ENCODE measurements at places on chromosomes 5 and 9. TPM values are rescaled to one million over a fixed set of nuclear protein-coding genes. Genes with fewer than 3 reads are reported as not detected.

The NDST1 gene
- total RNA-seq, result 28.6 TPM

GRCh38 chr9:123401879-123402513 is 46.0 kb downstream of the CRB2 start:
- peak; percentile 54 for DNase-seq

The CCDC180 gene
- total RNA-seq, result 16.1 TPM

- no peak for DNase-seq
Measured at GRCh38 chr5:161333194-161333880, 213.2 kb downstream of the GABRB2 start.

DNA sequence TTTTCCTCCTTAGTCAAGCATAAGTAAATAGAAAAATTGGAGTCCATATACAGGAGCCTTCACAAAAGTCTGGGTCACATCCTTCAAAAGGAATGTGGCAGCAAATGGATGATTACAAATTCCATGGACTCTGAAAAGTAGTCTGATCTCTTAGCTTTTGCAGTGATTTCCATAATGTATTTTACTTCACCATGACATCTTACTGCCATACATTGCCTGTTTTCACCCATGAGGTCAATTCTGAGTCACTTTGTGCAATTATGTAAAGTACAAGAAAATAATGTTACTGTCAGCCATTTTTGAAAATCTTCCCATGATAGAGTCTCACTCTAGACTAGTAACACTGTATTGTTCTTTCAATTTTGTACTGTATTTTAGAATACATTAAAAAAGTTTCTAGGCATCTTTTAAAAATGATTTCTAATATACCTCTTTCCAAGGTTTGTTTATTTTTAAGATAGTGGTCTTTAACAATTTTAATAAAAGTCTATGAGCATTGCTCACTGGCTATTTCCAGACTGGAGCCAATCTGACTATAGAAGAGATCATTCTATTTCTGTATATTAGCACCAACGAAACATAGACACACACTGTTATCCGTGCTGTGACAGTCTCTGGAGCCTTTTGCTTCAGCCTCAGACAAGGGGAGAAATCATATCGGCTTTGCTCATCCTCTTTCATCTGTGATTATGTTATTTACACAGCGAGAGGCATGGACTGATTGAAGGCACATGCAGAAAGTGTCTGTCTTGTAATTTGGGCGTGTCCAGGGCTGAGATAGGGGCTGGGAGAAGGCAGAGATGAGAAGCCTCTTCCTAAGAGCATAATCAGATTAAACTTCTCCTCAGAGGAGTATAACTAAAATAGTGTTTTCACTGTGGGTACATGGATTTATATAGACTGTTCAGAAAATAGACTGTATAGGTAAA is 22.9 kb upstream of the ACTBL2 start:
- no peak for DNase-seq

- no peak for DNase-seq
Measured at GRCh38 chr9:132813115-132813771, 64.8 kb downstream of the AK8 start.

The CCL19 gene
- total RNA-seq, result 0.39 TPM

GRCh38 chr9:71179183-71179582 is 57.8 kb upstream of the TRPM3 start:
- DNase-seq, result no peak

DNA sequence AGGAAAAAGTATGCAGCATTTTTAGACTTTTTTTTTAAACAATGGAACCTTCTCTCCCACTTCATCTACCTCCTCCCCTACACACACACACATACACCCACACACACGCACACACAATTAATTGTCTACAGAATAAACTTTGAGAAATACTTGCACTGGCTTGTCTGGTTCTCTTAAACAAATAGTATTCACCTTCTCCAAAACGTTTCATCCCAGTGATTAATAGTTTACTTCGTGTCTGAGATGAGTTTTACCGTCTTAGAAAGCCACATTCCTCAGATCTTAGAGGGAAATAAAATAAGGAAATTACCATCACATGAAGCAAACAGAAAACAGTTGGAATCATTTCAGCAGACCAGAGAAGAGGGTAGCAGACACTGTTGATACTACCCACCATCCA is 570.6 kb upstream of the CLINT1 start:
- no peak for DNase-seq

GRCh38 chr9:127936347-127936852 is 1.3 kb downstream of the DPM2 start:
- DNase-seq, result no peak

The PCDHB15 gene
- total RNA-seq, result 3.6 TPM

- no peak for DNase-seq
Measured at GRCh38 chr9:77423841-77424240, 224.3 kb downstream of the GNA14 start.

GRCh38 chr9:112121633-112122032 is 53.5 kb downstream of the SUSD1 start:
- DNase-seq, result no peak

The RNF208 gene
- 0.20 TPM for total RNA-seq

DNA sequence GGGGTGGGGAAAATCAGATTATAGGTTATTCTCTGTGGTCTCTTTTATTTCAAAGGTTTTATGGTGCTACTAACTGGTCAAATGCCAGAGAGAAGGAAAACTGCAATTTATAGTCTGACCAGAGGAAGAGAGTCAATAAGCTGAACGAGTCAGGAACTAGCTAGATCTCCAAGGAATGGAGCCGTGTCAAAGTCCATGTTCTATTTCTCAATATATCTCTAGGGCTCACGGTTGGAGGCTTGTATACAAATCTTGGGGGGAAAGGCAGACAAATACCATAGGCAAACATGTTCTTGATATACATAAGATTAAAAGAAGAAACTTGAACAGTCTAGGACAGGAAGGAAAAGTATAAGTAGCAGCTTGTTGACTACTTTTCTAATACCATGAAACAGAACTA is 627.1 kb downstream of the PDE4D start:
- no peak for DNase-seq

- DNase-seq, result no peak
Measured at GRCh38 chr5:170603578-170604565, 100.1 kb downstream of the KCNIP1 start.

DNA sequence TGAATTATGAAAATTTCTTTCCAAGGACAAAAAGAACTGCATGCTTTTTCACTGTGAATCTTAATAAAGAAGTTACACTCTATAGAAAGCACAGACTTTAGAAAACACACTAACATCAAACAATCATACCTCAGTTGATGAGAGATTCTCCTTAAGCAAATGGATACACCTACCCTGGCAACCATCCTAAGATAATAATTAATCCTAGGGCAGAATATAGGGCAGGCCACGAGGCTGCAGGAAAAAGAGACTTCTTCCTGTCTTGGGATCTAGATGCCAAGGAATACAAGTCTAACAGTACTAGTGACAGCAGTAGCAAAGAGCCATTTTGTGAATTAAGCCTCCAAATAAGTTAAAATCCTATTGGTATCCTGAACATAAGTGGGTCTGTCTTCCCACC is 395.4 kb downstream of the EFNA5 start:
- no peak for DNase-seq

GRCh38 chr9:86563350-86563749 is 209.1 kb upstream of the TUT7 start:
- DNase-seq, result no peak

The DNAI1 gene
- 0.20 TPM for total RNA-seq

GRCh38 chr5:140628711-140629110 is 4.3 kb downstream of the CD14 start:
- DNase-seq, result no peak

DNA sequence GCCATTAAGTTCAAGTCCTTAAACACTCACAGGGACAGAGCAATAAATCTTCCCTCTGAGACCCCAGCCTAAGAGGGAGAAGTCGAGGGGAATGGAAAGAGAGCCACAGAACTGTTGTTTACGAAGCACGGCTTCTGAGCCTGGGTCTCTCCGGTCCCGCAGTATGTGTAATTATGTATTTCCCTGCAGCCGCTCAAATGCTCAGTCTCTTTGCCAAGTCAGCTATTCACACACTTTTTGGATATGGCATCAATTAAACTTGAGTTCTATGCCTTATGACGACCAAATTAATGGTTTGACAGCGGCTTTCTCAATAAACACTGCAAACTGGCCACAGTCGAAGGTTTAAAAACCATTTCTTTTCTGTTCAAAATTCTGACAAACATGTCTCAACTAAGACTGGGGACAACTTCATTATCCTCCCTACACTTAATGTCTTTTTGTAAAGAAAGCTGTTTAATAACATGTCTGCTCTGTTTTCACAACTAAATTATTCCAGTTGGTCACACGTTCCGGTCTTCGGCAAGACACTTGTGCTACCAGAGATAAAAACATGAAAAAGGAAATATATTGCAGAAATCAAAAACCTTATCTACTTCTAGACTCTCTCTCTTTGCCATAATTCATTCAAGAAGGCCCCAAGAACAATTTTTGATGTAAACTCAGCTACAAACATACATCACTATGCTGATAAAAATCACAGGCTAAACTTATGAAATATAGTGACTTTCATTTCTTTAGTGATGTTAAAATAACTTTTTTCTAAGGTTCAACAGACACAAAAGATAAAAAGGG is 203.2 kb downstream of the GAPVD1 start:
- peak; percentile 80 for DNase-seq

The BRINP1 gene
- total RNA-seq, result 0.59 TPM

The CYSRT1 gene
- 1.4 TPM for total RNA-seq

DNA sequence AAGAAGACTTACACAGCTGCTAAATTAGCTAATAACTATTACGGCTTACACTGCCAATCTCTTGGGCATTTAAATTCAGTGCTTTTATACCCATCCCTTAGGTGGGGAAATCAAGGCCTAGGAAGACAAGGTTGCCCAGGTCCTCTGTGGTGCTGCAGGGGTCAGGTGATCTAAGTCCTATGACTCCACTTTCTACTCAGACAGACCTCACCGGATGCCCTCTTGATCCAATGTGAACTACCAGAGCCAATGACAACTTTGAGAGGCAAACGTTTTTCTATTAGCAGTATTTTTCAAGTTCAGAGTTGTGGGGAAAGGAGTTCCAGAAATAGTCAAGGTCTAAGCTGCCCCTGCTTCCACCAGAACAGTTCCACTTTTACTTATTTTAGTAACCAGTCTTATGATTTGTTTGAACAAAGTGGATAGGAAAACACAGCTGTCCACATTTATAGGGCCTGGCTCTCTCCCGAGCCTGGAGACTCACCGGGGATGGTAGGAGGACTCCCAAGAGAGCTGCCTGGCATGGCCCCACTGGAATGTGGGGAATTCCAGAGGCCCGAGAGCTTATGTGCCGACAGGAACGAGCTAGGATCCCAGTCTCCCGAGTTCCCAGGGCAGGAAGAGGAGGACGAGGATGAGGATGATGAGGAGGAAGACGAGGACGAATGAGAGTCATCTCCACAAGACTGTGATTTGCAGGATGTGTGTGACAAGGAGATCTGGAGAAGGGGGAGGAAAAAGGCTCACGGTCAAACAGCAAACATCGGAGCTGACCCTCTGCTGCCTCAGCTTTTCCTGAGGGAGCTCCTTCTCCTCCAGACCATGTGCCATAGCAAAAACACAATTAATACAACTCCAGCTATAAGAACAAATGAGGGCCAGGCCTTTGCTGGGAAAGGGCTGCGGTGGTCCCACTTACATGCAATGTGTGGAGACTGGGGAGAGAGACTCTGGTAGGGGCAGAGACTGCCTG is 16.7 kb downstream of the FAM193B start:
- no peak for DNase-seq

DNA sequence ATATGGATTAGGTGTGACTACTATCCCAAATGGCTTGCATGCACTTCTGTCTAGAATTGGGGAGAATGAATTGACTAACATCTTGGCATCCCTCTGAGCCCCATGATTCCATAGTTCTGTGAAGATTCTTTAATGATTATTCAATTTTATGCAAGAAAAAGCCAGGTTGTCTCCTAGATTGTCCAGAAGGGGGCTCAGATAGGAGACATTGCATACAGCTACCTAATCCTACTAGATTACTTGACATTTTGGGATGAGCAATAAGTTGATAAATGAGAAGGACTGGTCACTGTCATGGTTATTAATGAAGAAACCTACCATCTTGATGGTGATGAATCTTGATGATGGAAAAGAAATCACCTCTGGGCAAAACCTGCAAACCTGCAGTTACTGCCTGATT is 117.0 kb downstream of the CARTPT start:
- DNase-seq, result no peak

DNA sequence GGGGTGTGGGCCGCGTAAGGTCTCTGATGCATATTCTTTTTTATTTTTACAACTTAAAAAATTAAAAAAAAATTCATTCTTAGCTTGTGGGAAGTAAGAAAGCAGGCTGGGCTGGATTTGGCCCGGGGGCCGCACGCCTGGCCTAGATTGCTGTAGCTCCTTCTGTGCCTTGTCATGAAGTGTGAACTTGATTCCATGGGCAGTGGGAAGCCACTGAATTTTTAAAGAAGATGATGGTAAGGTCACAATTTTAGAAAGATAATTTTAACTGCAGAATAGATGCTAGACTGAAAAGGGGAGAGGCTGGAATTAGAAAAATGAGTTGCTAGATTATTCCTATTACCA is 56.1 kb downstream of the EHMT1 start:
- DNase-seq, result no peak

The PHF19 gene
- total RNA-seq, result 23.5 TPM

GRCh38 chr5:92002721-92003274 is 619.7 kb upstream of the ARRDC3 start:
- DNase-seq, result peak; percentile 40

DNA sequence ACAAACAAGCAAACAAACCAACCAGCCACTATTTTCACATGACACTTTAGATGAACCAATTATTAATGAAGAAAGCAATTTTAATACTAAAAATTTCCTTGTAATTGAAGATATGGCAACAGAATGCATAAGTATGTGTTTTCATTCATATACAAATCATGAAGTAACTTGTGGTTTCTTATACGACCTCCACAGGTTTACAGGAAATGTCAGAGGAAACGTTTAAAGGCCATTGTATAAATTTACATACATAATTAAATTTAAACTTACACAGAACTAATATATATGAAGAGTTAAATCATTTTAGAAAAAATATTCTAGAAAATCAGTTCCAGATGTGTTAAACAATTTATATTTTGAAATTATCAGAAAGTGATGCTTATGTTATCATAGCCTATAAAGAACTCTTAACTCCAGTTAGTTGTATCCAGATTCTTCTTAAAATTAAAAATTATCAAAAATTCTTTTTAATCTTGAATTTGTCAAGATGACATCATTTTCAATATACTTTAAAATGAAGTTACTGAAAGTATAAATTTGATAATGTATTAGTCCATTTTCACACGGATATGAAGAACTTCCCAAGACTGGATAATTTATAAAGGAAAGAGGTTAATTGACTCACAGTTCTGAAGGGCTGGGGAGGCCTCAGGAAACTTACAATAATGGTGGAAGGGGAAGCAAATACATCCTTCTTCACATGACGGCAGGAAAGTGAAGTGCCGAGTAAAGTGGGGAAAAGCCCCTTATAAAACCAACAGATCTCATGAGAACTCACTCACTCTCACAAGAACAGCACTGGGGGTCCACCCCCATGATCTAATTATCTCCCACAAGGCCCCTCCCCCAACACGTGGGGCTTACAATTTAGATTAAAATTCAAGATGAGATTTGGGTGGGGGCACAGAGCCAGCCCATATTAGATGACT is 192.0 kb downstream of the PIK3R1 start:
- no peak for DNase-seq

The SPOCK1 gene
- total RNA-seq, result 7.0 TPM

- no peak for DNase-seq
Measured at GRCh38 chr9:811106-811531, 30.4 kb upstream of the DMRT1 start.

GRCh38 chr9:121815084-121815483 is 163.7 kb downstream of the DAB2IP start:
- no peak for DNase-seq

Measured in skin of body (tissue), 3 donors.